CD4-positive, alpha-beta T cell (primary cell): ENCODE measurements at places on chromosomes 3 and 15. TPM values are rescaled to one million over a fixed set of nuclear protein-coding genes. Genes with fewer than 3 reads are reported as not detected.

GRCh38 chr3:15272426-15273196 is 59.8 kb downstream of the SH3BP5 start:
- H3K4me3 ChIP-seq = no peak overlapping the region
- DNase-seq = no peak
- peaks cover 95% of the 10 kb centered on the region for H3K4me1 ChIP-seq
- H3K36me3 ChIP-seq = peaks cover 15% of the 10 kb centered on the region
- peak overlapping the region; percentile 68 for H3K27ac ChIP-seq

DNA sequence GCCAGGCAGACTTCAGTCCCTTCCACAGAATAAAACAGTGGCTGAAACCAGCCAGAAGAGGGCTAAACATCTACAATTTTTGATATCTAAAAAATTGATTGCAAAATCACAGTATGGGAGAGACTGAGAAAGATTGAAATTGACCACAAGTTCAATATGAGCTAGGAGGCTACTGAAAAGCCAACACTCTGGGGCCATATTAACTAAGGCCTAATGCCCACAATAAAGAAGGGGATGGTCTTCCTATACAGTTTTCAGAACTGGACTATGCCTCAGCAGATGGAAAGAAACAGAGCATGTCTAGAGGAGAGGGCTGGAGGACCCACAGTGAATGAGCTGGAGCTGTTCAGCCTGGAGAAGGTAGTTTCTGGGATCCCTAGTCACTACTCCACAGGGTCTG is 53.2 kb downstream of the WNT7A start:
- no peak for DNase-seq
- H3K4me1 ChIP-seq = no peaks in the 10 kb centered on the region
- peaks cover 7% of the 10 kb centered on the region for H3K36me3 ChIP-seq
- H3K27me3 ChIP-seq = no peaks in the 10 kb centered on the region

Gene MUC20
- 3.9 TPM for total RNA-seq

GRCh38 chr15:52789601-52790168 is 451 bp downstream of the ONECUT1 start:
- H3K27me3 ChIP-seq = peaks cover 89% of the 10 kb centered on the region
- DNase-seq = no peak
- H3K4me3 ChIP-seq = peak overlapping the region; percentile 45
- H3K4me1 ChIP-seq = peaks cover 51% of the 10 kb centered on the region
- H3K27ac ChIP-seq = no peak overlapping the region

GRCh38 chr15:63597821-63598220 is 634 bp downstream of the FBXL22 start:
- no peak for DNase-seq
- H3K4me3 ChIP-seq = no peak overlapping the region
- H3K36me3 ChIP-seq = peaks cover 16% of the 10 kb centered on the region
- peaks cover 48% of the 10 kb centered on the region for H3K4me1 ChIP-seq

Gene PLA2G4E
- not detected for total RNA-seq

GRCh38 chr15:90945091-90945490 is 9.6 kb upstream of the RCCD1 start:
- DNase-seq = no peak
- peaks cover 87% of the 10 kb centered on the region for H3K36me3 ChIP-seq
- no peaks in the 10 kb centered on the region for H3K27me3 ChIP-seq

Gene PSTPIP1
- total RNA-seq = 79.4 TPM
